ENCODE measurements at places on chromosomes 2 and 18. TPM values are rescaled to one million over a fixed set of nuclear protein-coding genes. Genes with fewer than 3 reads are reported as not detected.

GRCh38 chr18:46273861-46274260 lies 169.7 kb downstream of the HAUS1 start:
- DNase-seq = no peak

- DNase-seq = no peak
Observed at GRCh38 chr2:158914731-158915130, 53.7 kb upstream of the TANC1 start.

DNA sequence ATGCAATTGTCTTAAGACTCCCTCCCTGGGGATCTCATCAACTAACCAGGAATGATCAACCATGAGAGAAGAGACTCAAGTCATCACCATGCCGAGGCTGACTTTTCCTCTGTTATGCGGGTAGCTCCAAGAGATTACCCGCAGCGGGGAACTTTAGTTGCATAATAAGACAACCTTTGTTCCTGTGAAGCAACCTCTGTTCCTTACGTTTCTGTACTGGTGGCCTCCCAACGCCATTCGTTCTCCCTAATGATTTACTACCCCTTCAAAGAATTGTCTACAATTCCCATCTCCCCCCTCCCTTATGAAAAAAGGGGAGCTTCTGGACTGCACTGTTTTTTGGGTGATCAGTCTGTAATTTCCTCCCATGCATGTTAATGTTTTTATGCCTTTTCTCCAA lies 66.1 kb upstream of the LRPPRC start:
- no peak for DNase-seq

GRCh38 chr2:203209538-203209937 lies 29.3 kb upstream of the CYP20A1 start:
- no peak for DNase-seq

- DNase-seq = no peak
Observed at GRCh38 chr18:11839556-11839955, 11.7 kb upstream of the CHMP1B start.

DNA sequence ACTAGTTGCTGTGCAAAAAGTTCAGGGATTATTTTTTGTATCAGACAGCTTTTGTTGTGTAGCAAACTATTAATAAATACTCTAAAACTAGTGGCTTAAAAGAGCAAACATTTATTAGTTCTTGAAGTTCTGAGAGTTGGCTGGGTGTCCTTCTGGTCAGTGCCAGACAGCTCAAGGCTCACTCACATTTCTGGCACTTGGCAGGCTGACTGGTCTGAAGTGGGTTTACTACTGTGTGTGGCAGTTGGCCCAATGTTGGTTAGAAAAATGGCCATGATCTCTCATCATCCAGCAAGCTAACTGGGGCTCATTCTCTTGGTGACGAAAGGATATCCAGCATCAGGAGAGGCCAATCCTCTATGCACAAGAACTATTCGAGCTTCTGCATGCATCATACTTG lies 71.4 kb upstream of the ZNF385B start:
- DNase-seq = no peak

DNA sequence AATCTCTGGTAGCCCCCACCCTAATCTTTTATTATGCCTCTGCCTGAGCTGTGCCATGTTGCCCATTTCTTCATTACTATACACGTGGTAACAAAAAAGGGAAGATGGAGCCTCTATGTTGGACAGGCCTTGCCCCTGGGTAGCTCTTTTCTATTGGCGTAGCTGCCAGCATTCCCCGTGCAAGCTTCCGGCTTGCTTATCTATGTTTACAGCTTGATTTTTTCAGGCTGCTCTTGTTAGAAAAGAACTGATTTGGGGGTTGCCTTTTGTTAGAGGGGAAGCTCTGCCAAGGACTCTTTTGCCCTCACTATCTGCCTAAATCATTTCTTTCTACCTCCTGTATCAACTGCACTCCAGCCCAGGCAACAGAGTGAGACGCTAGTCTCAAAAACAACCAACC lies 45.5 kb upstream of the ZSWIM2 start:
- DNase-seq = no peak

DNA sequence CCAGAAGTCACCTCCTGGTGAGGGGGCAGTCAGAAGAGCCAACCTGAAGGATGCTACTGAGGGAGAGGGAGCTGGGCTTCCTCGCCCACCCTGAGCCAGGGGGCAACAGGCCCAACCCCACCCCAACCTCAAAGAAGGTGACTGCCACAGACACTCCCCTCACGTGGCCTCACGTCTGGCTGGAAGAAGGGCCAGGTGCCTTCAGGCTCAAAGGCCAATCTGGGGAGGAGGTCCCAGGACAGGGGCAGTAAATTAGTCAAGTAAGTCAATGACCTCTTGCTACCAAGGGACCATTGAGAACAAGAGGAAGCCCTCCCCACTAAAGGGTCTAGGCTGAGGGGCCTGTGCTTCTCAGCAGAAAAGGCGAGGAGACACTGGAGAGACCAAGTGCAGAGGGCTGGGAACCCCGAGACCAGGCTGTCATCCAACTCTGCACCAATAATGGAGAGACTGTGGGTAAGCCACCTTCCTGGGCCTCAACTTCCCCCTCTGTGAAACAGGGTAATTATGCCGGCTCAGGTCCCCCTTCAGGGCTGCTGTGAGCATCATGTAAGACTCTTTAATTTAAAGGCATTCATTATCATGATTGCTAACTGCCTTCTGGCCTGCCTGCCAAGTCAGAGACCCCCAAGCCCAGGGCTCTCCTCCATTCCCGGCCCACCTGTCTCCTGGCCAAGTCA lies 20.2 kb upstream of the TNS1 start:
- DNase-seq = peak; percentile 12

- DNase-seq = no peak
Observed at GRCh38 chr2:35454966-35455638, 900.5 kb upstream of the CRIM1 start.

DNA sequence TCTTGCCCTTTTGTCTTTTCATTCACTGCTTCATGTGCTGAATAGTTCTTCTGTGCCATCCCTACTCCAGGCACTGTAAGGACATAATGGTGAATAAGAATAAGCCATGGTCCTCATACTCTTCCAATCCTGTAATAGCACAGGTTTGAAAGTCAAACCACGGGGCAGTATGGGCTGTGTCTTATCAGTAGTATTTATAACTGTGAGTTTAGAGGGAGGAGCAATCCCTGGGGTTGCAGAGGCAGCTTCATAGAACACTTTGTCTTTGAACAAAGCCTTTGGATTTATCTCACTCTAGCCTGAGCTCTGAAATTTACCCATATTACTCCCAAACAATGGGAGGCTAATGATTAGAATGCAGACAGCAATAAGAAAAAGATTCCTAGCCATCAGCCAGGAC lies 30.2 kb upstream of the ALK start:
- DNase-seq = no peak

- DNase-seq = no peak
Observed at GRCh38 chr2:152743002-152743401, 24.6 kb downstream of the ARL6IP6 start.

DNA sequence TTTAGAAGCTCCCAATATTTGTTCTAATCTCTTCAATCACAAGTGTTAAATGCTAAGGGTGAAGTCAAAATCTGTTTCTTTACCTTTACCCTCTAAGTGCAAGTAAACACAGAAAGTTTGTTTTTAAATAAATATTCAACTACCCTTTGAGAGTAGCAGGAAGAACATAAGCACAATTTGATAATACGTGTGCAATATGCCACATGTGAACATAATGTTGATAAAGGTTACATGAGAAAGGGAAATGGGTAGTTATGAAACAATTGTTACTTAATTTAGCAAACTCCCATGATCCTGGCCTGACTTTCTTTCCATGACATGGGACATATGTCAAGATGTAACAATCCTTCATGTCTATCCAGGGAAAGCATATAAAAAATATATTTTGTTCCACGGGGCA lies 7.1 kb downstream of the SPRED2 start:
- no peak for DNase-seq

DNA sequence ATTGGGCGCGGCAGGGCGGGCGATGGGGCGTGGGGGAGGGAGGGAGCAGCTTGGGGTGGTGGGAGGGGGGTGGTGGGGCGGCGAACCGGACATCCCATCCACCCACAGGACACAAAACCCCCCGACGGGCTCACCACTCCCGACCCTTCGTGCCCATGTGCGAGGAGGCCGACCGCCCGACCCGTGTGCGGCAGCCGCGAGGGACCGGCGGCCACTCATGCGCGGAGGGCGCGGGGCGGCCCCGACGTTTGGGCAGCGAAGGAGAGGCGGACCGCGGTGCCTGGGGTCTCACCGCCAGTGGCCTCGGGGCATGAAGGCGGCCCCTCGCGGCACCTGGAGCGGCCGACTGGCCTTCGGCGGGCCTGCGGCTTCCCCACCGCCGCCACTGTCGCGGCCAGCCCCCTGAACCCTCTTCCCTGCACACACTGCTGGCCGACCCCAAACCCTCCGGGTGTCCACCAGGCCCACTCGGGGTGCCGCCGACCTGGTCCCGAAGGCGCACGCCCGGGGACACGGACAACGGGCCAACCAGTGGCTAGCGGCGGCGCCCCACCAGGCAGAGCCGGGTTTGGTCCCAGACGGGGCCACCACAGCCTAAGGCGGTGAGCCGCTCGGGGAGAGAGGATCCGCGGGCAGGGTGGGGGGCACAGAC lies 94.6 kb upstream of the ANKRD30BL start:
- no peak for DNase-seq

DNA sequence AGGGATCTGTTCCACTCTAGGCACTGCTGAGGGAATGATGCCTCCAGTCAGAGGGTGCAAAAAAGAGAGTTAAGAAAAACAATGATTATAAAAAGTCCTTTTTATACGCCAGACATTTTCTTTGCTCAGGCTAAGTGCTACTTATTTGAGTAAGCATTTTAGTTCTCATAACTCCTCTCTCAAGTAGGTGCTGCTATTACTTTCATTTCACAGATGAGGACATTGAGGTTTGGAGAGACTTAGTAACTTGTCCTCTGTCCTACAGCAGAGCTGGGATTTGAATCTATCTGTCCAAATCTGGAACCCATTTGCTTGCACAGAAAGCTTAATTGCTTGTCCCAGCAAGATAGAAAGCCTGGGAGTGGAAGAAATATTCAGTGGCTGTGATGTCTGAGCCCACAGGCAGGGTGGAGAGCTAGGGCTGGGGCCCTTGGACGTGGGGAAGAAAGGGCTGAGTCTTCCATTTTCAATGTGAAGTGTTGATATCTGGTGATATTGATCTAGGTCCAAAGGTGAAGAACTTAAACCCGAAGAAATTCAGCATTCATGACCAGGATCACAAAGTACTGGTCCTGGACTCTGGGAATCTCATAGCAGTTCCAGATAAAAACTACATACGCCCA lies 5.8 kb downstream of the IL37 start:
- no peak for DNase-seq

- DNase-seq = peak; percentile 80
Observed at GRCh38 chr2:105449076-105449475, 50.2 kb upstream of the FHL2 start.

DNA sequence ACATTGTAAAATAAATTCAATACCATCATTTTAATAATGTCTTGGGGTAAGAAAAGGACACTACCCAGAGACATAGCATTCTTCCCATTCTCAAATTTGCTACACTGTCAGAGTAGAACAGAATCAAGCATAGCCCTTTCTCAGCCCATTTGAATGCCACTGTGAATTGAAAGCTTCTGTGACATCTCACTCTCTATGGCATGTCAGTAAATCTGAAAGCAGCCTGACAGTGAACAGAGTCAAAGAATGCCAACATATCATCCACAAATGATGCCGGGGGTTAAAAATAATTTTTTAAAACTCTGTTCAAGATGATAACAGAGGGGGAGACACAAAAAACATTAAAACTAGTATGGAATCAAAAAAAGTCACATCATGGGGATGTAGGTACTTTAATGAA lies 17.6 kb downstream of the SUCLG1 start:
- no peak for DNase-seq

DNA sequence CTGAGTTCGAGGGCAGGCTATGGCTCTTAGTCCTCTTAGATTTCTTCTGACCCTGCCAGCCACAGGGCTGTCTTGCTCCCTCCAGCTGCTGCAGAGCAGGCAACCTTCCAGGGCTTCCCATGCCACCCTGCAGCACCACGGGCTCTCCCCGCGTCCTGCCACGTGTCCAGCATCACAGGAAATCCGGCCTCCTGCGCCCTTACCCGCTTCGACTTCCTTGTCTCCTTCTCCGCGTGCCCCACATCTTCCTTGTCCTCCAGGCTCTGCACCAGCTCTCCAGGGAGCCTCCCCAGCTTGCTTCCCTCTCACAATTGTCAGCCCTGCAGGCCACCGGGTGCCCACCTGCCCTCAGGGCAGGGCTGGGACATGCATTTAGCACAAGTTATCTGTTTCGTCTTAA lies 253.5 kb downstream of the DCDC2C start:
- DNase-seq = no peak

DNA sequence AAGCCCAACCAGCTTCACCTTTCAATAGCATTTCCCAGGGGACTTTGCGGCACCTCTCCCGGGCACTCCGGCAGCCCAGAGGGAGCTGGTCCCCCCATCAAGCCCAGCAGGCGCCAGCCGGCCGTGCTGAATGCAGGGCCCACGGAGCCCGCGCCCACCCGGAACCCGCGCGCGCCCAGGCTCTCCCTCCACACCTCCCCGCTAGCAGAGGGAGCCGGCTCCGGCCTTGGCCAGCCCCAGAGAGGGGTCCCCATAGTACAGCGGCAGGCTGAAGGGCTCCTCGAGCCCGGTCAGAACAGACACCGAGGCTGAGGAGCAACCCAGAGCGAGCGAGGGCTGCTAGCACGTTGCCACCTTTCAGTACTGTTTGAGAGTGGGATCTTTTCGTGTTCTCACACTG lies 300.8 kb downstream of the DSEL start:
- no peak for DNase-seq

GRCh38 chr2:240338274-240338673 lies 97.2 kb upstream of the GPC1 start:
- no peak for DNase-seq

GRCh38 chr2:114259389-114259788 lies 183.1 kb upstream of the DPP10 start:
- DNase-seq = no peak

GRCh38 chr18:77716282-77716681 lies 466.6 kb downstream of the GALR1 start:
- no peak for DNase-seq

- DNase-seq = no peak
Observed at GRCh38 chr2:64426183-64426952, 27.6 kb upstream of the LGALSL start.

DNA sequence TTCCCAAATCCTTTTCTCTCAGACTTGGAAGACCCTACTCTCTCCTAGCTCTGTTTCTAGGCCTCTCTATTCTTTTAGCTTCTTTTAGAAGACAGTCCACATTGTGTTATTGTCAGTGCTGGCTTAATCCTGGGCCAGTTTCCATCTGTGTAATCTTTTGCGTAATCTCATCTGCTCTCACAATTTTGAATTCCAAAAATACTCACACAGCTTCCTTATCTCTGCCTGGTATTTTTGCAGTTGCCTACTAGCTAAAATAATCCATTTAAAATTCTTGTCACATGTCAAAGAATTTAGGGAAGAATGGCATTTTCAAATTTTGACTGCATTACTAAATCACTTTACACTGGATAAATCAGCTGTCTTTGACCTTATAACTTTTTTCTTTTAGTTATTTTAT lies 200.6 kb upstream of the MEX3C start:
- no peak for DNase-seq

The CYP26B1 gene
- 2.1 TPM for total RNA-seq

The SCN2A gene
- total RNA-seq = not detected

The FBXO48 gene
- total RNA-seq = 1.5 TPM

The BABAM2 gene
- 39.3 TPM for total RNA-seq

The CD207 gene
- 0.22 TPM for total RNA-seq

The DES gene
- 706 TPM for total RNA-seq

The PDIA6 gene
- 162 TPM for total RNA-seq

The CNRIP1 gene
- 8.0 TPM for total RNA-seq

The TRIM43 gene
- total RNA-seq = not detected

The VIT gene
- total RNA-seq = 1.3 TPM

The ARL5A gene
- total RNA-seq = 40.9 TPM

The ALLC gene
- not detected for total RNA-seq

The SEC11C gene
- 59.8 TPM for total RNA-seq

The NPHP1 gene
- total RNA-seq = 1.3 TPM

The CPO gene
- not detected for total RNA-seq

Data from left colon (tissue), 2 donors.